ENCODE measurements at places on chromosomes 11 and 22. TPM values are rescaled to one million over a fixed set of nuclear protein-coding genes. Genes with fewer than 3 reads are reported as not detected.

GAL gene
- total RNA-seq, result 0.17 TPM

PRDM11 gene
- 6.6 TPM for total RNA-seq

TAGLN gene
- 9.8 TPM for total RNA-seq

HRAS gene
- total RNA-seq, result 34.2 TPM

OR5A1 gene
- total RNA-seq, result not detected

RASL10A gene
- total RNA-seq, result 22.6 TPM

MED15 gene
- total RNA-seq, result 20.6 TPM

PKNOX2 gene
- not detected for total RNA-seq

CEND1 gene
- total RNA-seq, result 0.09 TPM

CDCA5 gene
- 2.0 TPM for total RNA-seq

MYO7A gene
- 17.3 TPM for total RNA-seq

PANX2 gene
- 0.22 TPM for total RNA-seq

KCTD17 gene
- 53.2 TPM for total RNA-seq
